Activated T-cell treated with anti-CD3 and anti-CD28 coated beads, Interleukin-2, amount 50 U/mL, for 72 hours (primary cell): ENCODE measurements at places on chromosomes 3 and 15. TPM values are rescaled to one million over a fixed set of nuclear protein-coding genes. Genes with fewer than 3 reads are reported as not detected.

The THUMPD3 gene
- 65.5 TPM for total RNA-seq

The KLHL40 gene
- not detected for total RNA-seq

The DAG1 gene
- 10.3 TPM for total RNA-seq

The MAP6D1 gene
- 1.4 TPM for total RNA-seq

The ACAA1 gene
- 49.7 TPM for total RNA-seq

The IL20RB gene
- 2.0 TPM for total RNA-seq

The SEMA3F gene
- not detected for total RNA-seq
